ENCODE measurements at places on chromosomes 5 and 9.

- DNase-seq = no peak
Measured at GRCh38 chr9:134752471-134753168, 111.0 kb downstream of the COL5A1 start.

DNA sequence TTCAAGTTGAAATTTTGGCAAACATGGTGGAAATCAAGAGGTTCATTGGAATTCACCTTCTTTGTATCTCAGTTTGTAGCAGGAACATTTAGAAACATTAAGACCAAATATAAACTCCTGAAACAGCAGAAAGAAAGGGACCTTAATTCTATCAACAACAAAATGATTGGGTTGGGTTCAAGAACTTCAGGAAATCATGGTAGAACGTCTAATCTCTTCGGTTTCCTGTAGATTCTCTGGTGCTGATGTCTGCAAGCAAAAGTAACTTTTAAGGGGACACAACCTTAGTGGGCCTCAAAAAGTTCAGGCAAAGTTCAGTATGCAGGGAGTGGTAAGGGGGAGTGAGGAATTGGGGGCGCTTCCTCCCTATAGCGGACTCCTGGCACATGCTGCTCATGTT lies 3.4 kb downstream of the IL33 start:
- DNase-seq = no peak

DNA sequence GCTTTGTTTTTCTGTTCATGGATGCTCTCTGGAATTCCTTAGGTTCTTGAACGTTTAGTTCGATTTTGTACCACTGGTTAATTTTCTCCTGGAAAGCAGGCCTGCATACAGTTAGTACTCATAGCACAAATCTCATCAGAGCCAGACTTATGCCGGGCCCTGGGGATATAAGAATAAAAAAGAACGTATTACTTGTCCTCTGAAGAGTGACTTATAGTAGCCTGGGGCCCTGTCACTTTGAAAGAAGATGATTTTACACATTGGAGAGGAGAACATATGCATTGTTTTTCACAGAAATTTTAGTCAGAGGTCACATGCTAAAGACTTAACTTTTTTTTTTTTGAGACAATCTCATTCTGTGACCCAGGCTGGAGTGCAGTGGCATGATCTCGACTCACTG lies 50.3 kb downstream of the ZNF462 start:
- no peak for DNase-seq

GRCh38 chr5:78362220-78362619 lies 1.8 kb downstream of the SCAMP1 start:
- DNase-seq = no peak

DNA sequence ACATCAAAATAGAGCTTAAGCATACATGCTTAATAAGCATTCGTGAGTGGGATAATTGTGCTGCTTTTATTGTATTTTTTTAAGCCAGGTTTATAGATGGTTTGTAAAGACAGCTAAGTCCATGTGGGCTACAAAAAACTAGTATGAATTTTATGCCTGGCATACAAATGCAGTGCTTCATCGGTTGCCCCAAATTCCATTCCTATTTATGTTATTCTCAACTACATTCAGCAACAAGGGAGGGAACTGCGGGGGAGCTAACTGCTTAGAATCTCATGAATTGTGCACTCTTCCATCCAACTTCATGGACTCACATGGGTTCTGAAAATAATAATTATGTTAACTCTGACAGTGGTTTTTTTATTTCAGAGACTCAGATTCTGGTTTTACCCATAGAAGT lies 199.2 kb downstream of the FAM170A start:
- DNase-seq = no peak

DNA sequence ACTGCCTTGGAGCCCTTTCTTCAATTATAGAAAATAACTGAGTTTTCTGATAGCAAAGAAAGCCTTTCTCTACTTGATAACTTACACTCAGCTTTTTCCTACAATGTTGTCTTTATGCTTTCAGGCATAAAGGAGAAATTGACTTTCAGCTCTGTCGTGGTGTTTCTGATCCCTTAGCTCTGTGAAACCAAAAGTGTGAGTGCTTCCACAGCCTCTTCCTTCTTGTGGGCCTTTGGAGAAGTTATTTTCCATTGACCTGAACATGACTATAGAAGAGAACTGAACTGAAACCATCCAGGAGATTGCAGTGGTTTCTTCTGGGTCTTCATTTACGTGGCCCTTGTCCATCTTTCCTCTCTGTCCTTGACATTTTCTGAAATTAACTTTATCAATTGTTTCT lies 59.5 kb upstream of the EQTN start:
- no peak for DNase-seq

DNA sequence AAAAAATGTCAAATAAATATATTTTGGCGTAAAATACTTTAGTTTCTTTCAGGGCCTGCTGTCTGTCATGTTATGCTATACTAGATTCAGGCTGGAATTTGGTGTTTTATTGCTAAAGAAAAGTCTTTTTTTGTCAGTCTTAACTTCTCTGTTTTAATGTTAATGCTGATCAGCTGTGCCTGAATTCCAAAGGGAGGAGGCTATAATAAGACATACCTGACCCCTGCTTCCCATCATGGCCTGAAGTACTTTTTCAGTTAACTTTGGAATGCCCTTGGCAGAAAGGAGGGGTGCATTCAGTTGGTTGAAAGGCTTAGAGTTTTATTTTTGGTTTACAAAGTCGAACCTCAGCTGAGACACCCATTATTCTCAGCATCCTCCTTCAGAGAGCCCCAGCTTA lies 58.1 kb upstream of the PANK3 start:
- DNase-seq = no peak

DNA sequence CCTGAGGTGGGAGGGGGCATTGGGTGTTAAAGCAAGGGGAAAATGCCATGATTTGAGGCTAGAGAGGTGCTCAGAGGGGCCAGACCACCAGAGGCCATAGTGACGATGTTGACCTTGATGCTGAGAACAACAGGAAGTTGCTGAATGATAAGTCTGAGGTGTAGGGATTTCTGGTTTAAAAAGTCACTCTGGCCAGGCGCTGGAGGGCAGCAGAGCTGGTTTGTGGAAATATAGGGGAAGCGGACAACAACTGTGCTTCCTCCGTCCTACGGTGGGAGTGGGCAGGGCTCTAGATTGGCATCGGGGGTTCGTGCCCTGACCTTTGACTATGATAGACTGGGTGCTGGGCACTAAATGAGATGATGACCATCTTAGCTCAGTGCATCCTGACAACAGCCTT lies 44.7 kb downstream of the STOM start:
- no peak for DNase-seq

DNA sequence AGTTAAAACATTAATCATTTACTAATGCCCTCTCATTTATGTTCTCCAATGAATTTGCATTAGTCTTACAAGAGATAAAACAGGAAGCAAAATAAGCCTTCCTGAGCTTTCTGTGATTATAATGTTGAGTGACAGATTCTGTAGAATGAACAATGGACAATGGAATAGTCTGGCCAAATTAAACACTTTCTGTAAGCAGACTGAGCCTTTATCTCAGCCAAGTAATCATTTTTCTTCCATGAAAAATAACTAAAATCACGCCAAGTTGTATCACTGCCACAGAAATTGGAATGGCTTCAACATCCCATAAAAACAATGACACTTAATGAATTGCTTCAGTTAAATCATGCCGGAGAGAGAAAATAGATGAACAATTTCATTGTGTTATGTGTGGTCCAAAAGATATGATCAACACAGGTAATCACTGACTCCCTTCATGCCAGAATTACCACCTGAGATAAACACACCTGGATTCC lies 63.0 kb downstream of the TSSK1B start:
- no peak for DNase-seq

GRCh38 chr5:74272024-74272775 lies 368.3 kb downstream of the ENC1 start:
- no peak for DNase-seq

DNA sequence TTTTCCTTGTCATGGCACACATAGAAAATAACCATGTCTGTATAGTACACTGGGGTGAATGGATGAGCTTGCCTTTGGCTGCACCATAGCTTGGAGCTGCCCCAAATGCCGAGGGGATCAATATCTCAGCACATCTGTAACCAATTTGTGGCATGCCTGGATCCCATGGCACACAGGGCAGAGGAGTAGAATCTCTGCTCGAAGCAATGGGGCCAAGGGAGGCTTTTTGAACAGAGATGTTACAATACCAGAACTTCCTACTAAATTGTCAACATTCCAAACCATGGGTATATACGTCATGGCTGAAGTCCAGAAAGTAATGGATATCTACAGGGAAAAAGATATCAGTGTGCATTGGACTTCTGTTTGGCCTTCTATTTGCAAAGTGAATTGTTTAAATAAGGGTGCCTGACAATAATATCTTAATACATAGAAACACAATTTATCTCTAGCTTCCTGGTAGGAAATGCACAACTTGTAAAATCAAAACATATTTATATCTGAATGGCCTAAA lies 39.0 kb downstream of the ESM1 start:
- DNase-seq = no peak

GRCh38 chr5:139649082-139649991 lies 1.2 kb downstream of the CXXC5 start:
- no peak for DNase-seq

- no peak for DNase-seq
Measured at GRCh38 chr5:142929587-142929986, 159.4 kb downstream of the ARHGAP26 start.

- DNase-seq = no peak
Measured at GRCh38 chr5:67012171-67012570, 184.4 kb downstream of the CD180 start.

DNA sequence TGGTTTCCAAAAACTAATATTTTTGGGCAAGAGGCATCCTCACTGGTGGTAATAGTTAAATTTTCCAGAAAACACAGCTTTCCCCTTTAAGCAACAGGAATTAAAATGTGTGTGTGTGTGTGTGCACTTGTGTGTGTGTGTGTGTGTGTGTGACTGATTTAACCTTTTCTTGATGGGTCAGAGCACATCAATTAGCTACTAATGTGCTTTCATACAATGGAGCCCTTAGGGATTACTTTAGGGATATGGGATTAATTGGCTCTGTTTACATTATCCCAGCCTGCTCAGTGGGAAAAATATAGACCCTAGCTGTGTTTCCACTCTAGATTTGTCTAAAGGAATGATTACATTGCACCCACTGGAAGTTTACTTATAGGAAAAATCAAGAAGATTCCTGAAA lies 6.5 kb downstream of the PLCXD3 start:
- DNase-seq = no peak

- no peak for DNase-seq
Measured at GRCh38 chr5:142508591-142508990, 177.3 kb downstream of the FGF1 start.

- no peak for DNase-seq
Measured at GRCh38 chr5:134965271-134965825, 2.4 kb upstream of the CATSPER3 start.

- no peak for DNase-seq
Measured at GRCh38 chr9:68643901-68644809, 60.9 kb upstream of the PIP5K1B start.

All from cortex of kidney (tissue), 1 donor.